ENCODE measurements at places on chromosomes 6 and 20.

- no peak for DNase-seq
Measured at GRCh38 chr20:14383335-14383734, 45.9 kb upstream of the FLRT3 start.

DNA sequence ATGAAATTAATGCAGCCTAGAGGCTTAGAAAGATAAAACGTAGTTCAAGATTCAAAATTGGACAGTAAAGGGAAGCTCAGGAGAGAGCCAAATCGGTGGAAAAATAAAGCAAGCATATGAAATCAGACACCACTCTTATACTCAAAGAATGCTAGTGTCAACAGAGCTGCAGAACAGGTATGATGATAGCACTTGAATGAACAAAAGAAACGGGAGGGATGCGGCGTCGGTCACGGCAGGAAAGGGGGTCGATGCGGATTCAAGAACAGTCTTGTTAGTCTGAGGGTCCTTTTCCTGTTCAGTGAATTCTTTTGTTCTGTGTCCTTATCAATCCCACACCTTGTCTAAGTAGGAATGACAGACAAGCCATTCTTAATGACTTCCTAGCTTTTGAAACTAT, 114.4 kb downstream of the FOXC1 start:
- no peak for DNase-seq

- peak; percentile 79 for DNase-seq
Measured at GRCh38 chr20:63686492-63687321, 9.7 kb upstream of the TNFRSF6B start.

DNA sequence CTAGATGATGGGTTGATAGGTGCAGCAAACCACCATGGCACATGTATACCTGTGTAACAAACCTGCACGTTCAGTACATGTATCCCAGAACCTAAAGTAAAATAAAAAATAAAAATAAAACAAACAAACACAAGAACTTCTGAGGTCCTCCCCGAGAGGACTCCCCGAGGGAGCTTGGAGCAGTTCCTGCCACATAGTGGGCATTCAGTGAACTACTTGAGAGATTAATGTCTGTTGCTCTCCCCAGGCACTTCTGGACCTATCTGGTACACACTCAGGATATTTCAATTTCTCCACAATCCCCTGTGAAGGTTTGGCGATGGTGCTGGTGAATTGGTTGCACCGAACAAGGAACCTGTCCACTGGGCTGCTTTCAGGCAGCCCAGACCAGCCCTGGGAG, 311.2 kb downstream of the ESR1 start:
- DNase-seq: no peak

DNA sequence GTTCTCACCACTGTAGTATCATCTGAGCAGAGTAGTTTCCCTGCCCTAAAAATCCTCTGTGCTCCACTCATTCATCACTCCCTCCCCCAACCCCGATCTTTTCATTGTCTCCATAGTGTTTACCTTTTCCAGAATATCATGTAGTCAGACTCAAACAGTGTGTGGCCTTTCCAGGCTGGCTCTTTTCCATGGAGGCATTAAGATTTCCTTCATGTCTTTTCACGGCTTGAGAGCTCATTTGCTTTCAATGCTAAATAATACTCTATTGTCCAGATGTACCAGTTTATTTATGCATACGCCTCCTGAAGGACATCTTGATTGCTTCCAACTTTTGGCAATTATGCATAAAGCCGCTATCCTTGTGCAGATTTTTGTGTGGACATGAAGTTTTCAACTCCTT, 235.8 kb downstream of the PHACTR1 start:
- no peak for DNase-seq

DNA sequence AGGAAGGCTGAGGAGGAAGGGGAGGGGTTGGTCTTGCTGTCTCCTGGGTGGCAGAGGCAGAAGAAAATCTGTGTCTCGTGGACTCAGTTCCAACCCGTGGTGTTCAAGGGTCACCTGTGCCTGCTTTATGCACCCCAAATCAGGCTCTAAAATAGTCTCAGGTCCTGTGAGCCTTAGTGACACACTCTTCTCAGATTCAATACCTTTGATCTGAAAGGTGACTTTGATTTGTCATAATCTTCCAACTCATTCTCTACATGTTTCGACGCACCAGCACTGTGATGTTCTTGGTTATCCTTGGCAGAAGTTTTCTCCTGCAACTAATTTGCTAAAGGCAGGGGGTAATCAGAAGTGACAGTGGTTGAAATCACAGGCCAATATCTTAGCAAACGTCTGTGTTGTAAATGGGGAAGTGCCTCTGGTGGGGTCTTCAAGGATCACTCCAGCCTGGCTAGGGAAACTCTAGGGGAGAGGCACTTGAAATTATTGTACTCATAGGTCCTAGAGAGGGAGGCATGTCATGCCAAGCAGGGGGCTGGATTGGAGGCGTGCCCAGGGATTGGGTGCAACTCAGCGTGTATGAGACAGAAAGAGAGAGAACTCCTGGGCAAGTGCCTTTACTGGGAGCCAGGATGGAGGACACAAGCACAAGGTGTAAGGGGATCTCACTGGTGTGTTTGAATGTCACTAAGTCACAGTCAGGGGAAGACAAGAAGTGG, 19.0 kb upstream of the PRND start:
- DNase-seq: no peak

DNA sequence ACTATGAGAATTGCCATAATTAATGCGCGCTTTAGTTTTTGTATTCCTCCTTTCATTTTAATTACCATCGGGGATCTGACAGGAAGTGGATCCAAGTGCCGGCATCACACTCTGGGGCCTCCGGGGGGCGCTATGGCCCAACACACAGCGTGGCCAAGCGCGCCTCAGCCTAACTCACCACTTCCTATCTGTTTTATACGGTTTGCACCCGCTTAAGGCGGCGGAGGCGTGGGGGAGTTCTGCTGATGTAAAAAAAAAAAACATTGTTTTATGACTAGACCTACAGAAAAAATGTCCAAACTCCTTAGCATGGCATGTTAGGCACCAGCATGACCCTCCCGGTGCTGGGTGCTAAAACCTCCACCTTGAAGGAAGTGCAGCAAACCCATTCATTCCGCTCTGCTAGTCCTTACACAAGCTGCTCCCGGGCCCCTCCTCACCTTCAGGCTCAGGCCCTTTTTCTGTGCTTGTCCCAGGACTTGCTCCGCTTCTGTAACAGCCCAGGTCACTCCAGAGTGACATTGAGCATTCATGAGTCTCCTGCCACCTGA, 4.5 kb upstream of the EBF4 start:
- no peak for DNase-seq

DNA sequence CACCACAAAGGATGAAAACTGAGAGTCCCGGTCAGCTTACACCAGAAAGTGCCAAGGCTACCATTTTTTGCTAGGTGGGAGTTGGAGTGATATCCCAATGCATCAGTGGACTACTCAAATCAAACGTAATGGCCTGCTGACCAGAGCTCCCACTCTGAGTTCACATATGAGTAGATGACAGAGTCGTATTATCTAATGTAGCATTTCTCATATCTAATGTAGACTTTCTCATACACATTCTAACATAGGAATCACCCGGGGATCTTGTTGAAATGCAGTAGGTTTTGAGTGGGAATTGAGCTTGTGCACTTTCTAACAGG, 38.4 kb upstream of the FUCA2 start:
- DNase-seq: no peak

- DNase-seq: no peak
Measured at GRCh38 chr6:80129485-80129884, 23.0 kb downstream of the BCKDHB start.

GRCh38 chr6:128516514-128516898, 3.9 kb downstream of the PTPRK start:
- no peak for DNase-seq

- DNase-seq: peak; percentile 92
Measured at GRCh38 chr6:24004062-24004461, 122.0 kb upstream of the NRSN1 start.

DNA sequence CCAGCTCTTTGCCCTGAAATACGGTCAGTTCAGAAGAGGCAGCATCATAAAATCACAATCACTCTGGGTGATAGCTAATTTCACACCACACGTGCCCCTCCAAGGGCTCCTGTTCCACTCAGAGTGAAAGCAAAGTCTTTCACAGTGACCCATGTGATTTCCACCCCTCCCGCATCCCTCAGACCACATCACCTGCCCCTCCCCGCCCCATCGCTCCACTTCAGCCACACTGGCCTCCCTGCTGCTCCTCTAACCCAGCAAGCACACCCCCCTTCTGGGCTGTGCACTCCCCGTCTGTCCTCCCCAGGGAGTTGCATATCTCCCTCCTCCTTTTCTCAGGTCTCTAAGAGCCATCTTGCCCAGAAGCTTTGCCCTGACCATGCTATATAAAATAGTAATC, 74.5 kb downstream of the PSMG4 start:
- DNase-seq: no peak

DNA sequence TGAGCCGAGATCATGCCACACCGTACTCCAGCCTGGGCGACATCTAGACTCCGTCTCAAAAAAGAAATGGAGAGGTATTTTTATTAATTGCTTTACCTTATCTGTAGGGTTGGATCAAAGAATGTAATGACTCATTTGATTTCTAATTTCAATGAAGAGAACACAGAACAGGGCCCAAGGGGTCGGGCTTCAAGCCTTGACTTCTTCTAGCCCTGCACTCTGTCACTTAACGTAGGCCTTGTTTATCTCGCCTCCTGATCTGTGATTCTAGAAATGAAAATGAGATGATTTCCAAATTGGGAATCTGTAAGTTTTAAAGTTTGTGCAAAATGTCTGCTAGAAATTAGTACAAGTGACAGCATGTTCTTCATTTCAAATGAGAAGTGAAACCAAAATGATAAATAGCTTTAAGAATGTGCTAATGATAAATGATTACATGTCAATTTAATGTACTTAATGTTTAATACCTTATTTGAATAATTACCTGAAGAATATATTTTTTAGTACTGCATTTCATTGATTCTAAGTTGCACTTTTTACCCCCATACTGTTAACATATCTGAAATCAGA, 180.5 kb downstream of the SLC16A10 start:
- no peak for DNase-seq

DNA sequence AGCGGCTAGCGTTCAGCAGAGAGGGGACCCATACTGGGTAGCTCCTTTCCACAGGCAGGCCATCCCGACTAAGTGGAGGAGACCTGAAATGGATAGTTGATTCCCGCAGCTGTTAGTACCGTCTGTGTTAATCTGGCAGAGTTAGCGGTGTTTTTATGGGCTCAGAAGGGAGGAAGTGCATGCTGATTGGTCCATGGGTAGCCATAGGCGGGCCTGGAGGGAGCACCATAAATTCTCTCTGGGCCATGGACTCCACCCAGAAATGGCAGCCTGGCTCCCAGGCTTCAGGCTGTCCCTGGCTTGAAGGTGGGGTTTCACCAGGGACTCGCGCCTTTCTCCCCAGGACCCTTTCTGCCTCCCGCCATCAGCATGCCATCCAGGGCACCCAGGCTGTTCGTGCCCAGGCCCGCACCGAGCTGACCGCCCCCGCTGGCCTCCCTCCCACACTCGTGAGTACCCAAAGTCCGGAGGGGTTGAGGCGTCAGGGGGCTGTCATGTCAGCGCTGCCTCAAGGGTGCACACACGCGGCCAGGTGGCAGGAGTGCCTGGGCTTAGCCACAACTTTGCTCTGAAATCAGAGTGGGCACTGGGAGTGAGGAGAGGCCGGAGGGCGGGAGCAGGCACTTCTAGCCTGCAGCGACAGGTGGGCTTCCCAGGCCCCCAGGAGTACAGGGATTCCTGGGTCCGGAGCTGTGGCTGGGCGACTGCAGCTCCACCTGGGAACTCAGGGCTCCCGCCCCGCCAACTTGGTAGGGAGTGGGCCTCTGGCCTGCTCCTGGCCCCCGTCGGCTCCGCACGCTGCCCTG, 694.3 kb upstream of the FLRT3 start:
- DNase-seq: no peak

GRCh38 chr6:85458782-85459181, 8.9 kb downstream of the NT5E start:
- DNase-seq: no peak

- DNase-seq: no peak
Measured at GRCh38 chr6:51678905-51679620, 408.4 kb downstream of the PKHD1 start.

DNA sequence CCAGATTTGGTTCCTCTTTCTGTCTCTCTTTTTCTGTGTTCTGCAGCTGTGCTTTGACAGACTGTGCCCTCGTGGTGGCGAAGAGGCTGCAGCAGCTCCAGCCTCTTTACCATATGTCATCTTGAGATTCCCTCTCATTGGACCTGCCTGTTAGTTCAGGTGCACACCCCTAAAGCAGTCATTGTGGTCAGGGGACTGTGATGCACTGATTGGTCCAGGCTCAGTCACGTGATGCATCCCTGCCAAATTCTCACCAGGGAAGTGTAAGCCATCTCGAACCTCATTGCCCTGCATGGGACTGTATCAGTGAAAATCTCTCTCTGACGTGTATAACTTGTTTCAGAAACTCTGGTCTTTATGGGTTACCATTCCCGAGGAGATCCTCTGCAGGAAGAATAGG, 160.3 kb downstream of the EYA2 start:
- DNase-seq: no peak

DNA sequence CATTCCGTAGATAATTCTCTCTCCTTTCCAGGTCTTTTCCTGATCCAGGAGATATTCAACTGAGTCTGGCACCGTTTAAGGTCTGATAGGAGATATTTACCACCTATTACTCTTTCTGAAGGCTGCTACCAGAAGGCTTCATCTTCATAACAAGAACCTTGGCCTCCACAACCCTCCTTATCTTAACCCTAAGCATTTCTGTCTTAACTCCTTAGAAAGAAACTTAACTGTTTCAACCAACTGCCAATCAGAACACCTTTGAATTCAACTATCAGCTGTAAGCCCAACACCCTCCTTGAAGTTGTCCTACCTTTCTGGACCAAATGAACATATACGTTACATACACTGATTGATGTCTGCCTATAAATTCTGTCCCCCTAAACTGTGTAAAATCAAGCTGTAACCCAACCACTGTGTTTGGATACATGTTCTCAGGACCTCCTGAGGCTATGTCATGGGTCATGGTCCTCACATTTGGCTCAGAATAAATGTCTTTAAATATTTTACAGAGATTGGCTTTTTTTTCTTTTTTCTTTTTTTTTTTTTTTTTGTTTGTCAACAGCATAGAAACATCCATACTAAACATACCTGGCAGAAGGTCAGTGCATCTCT, 6.6 kb upstream of the TNFAIP3 start:
- DNase-seq: no peak

- no peak for DNase-seq
Measured at GRCh38 chr20:45427236-45428149, 11.6 kb downstream of the PIGT start.

- peak; percentile 97 for DNase-seq
Measured at GRCh38 chr6:169253337-169254238, at the start of gene THBS2. THBS2 (minus strand) TSS chr6:169253846; CDS start chr6:169250784, 3,062 bp downstream.
